ENCODE measurements at places on chromosomes 12 and 14. TPM values are rescaled to one million over a fixed set of nuclear protein-coding genes. Genes with fewer than 3 reads are reported as not detected.

KCNC2 gene
- not detected for total RNA-seq

OR4E2 gene
- not detected for total RNA-seq

DLK1 gene
- not detected for total RNA-seq

KRT81 gene
- not detected for total RNA-seq

RNASE3 gene
- total RNA-seq, result not detected

TRAF3 gene
- total RNA-seq, result 18.6 TPM

SLCO1B1 gene
- not detected for total RNA-seq

SPX gene
- 0.63 TPM for total RNA-seq

Measured in GM23248 (cell line).